CD4-positive, alpha-beta T cell treated with Interleukin-6 at 100 ng/mL for 8 hours (primary cell): ENCODE measurements at places on chromosomes 2 and 18.
A peak's percentile ranks its signal among the peaks of the same experiment; 100 is the strongest.

- no peak for DNase-seq
These were observed 6.8 kb upstream of the CCNYL1 start for GRCh38 chr2:207704671-207705070.

- DNase-seq, result no peak
These were observed 76.5 kb downstream of the ZNF521 start for GRCh38 chr18:25275412-25276001.

GRCh38 chr18:9951022-9951859 lies 37.4 kb downstream of the VAPA start:
- DNase-seq, result no peak

GRCh38 chr2:23689131-23689700 lies 237.7 kb downstream of the ATAD2B start:
- DNase-seq, result no peak

DNA sequence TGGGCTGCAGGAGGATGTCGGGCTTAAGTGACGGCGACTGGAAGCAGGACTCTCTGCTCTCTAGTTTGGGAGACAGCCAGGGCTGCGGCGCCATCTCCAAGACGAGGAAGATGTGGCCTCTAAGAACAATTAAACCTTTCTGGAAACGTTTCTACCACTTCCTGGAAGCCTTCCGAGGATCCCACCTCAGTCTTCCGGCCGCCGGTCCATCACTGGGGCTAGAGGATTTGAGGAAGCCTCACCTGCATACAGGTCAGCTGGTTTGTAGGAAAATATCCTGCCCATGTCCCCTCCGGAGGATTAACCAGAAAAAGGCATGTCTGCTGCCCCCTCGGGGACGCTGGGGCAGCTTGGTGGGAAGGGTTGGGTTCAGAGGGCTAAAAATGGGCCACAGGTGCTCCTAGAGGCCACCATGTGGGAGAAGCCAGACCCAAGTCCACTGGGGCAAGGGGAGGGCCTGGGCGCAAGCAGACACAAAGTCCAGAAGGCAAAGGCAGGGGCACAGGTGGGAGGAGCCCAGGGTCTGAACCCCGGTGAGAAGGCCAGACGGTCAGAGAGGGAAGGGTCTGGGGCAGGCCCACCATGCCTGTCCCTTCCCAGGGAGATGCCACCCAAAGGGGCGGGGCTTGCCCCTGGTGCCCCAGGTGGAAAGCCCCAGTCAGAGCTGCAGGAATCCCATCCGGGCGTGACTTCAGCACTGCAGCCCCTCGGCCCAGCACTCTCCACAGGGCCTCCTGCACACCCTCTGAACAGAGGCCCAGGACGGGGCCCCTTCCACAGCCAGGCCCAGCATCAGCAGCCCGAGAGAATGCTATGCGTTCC lies 82.2 kb upstream of the ID2 start:
- no peak for DNase-seq

GRCh38 chr2:231429901-231430300 lies 34.4 kb downstream of the NCL start:
- no peak for DNase-seq

DNA sequence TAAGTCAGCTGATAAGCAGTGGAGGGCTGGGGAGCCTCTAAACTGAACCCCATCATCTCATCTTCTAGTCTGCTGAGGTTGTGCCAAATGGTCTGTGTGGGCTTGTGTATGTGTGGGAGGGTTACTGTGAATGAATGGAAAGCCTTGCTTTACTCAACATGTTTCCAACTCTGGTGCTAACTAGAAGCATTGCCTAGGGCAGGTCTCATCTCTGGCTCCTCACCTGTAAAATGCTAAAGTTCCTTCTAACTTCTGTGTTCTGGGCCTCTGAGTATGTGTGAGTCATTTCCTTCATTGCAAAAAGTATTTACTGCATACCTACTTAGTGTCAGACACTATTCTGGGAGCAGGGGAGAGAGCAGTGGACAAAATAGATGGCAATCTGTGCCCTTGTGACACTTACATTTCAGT lies 1.3 kb downstream of the LIPG start:
- DNase-seq, result no peak

DNA sequence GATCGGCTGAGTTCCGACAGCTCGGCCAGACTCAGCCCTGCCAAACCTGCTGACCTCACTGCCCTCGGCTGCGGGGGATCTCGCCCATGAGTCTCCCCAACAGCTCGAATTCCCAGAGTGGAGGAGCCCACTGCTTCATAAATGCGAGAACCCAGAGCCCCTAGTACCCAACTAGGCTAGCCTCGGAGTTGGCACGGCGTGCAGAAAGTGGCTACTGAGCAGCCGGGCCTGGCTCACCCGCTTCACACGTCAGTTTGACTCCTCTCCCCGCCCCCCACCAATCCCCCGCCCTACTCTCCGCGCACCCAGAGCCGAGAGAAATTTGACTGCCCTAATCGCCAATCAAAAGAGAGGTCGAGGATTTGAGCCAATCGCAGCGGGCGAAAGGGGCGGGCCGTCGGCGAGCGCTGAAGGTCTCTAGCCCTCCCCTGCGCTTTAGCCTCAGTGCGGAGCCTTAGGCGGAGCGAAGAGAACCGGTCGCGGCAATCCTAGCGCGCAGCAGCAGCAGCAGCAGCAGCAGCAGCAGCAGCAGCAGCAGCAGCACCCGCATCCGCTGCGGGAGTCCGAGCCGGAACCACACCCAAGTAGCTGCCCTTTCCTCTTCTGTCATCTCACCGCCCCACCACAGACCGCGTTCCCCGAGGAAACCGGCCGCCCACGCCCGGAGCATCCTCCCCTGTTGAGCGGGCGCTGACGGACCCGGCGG lies at the start of gene GLS:
GLS (plus strand) TSS at position 444 of the 706 bp plus-strand sequence. CDS start 264 bp downstream, outside the sequence.
- peak; percentile 98 for DNase-seq

DNA sequence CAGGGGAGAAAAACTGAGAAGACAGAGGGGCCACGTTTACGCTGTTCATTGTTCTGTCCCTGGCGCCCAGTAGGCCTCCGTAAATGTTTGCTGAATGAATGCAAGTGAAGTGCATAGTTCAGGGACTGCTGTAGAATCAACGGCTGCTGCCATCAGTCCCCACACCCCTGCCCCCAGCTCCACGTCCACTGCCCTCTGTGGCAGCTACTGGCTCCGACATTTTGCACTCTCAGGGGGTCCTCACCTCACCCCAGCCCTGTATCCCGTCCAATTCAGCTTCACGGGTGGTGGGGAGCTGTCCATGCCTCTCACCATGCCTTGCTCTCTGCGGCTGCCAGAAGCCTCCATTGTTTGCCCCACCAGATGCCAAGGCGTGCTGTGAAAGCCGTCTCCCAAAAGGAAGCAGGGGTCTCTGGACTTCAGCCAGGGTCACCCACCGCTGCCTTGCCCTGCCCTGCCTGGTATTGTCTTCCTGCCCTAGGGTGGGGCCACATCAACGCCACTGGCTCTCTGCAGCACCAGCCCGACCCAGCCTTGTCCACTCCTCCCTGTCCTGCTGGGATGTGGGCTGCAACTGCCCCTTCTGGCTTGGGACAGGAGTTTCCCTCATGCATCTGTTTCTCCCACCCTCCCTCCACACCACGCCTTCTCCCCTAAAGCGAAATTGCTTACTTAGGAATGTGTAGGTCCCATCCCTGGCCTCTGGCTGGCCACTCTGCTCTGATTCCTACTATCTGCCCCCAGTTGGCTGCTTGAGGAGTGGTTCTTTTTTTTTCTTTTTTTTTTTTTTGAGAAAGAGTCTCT lies 86.0 kb downstream of the RHOB start:
- no peak for DNase-seq

DNA sequence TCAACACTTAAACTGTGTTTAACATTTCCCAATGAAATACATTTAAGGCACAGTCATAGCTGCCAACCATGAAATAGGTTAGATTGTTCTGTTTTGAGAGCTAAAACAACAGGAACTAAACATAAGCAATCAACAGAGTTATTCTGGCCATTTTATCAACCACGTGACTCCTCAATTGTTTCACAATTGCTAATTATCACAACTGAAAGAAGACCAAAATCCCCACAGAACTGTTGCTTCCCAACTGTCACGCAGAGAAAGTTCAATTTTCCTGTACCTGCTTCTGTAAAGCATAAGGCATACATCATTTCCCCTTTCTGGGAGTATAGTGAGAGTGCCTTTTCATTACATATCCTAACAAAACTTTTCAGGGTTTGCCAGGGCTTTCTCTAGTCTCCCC lies 248.6 kb downstream of the EPHA4 start:
- DNase-seq, result no peak

DNA sequence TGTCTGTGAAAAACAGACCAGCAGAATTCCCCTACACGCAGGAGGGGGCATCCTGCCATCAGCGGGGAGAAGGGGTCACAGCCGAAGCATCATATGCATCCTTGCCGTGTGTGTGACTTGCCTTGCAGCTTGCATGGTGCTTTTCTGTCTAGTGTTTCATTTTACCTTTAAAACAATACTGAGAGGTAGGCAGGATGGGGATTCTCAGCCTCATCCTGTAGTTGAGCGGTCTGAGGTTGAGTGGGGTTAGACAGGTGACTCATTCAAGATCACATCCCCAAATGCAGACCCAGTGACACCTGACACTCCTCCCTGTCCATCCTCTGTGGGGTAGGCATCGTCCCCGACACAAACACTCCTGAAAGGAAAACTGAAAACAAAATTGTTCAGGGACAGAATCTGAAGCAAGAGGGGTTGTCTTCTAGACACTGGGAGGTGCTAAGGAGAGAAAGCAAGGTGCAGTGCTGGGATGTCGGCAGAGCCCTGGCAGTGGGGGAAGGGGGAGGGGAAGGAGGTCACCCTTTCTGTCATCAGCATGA lies 7.9 kb downstream of the ARL4C start:
- DNase-seq, result peak; percentile 83

DNA sequence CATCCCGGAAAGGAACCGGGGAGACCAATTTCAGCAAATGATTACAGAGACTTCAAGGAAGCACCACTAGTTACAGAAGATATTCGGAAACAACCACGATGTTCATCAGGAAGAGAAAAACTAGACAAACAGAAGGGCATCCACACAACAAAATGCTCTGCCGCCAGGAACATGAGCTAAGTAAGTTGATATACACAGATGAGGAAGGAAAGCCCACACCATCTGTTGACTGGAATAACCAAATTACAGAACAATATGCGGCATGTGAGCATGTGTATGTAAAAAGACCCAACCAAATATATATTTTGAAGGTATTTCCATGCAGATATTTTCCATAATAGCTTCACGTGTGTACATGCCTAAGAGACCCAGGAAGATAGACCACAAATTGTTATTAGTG lies 47.0 kb downstream of the ACKR3 start:
- no peak for DNase-seq

DNA sequence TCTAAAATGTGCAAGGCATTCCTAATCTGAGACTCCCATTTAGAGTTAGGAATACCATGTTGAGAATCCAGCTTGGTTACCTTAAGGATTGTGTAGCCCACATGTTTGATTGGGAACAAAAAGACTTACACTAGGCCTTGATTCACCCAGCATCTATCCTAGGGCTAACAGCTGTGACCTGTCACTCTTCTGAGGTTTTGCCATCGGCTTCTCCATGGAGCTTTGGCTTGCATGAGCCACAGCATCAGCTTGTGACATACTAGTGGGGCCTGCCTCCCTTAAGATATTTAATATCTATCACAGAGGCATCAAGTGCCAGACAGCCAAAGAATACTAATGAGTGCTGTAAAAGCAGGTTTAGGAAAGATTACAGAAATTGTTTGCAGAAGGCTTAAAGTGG lies 241.3 kb upstream of the UBE2E3 start:
- no peak for DNase-seq

GRCh38 chr2:158796652-158797051 lies 1.5 kb downstream of the DAPL1 start:
- no peak for DNase-seq

- DNase-seq, result peak; percentile 8
These were observed 510.3 kb downstream of the PLCL1 start for GRCh38 chr2:198314559-198315153.

DNA sequence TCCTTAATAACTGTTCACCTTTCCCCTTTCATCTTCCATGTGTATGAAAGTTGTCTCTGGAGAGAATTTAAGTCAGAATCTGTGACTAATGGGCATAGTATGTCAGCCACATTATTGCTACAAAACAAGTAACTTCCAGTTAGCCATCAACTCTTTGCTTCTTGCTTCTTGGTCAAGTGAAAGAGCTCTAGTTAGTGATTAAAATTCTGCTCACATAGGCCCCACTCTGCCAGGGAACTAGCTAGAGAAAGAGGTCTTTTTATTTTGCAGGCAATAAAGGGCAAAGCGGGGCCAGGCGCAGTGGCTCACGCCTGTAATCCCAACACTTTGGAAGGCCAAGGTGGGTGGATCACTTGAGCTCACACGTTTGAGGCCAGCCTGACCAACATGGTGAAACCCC lies 64.6 kb downstream of the COLEC12 start:
- no peak for DNase-seq

DNA sequence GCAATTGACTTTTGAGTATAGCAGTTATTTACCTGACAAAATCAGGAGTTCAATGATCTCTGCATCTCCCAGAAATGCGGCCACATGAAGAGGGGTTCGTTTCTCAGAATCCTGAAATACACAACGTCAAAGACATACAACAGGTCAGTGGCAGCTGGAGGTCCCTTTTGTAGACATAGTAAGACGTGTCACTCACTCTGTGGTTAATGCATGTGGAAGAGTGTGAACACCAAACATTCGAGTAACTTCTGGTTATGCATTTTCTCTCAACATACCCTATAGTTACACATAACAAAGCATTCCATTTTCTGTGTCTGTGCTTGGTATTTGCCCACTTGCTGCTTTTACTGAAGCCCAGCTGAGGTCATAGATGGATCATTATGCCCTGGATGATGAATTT lies 163.6 kb downstream of the ANKRD44 start:
- DNase-seq, result no peak

GRCh38 chr2:216665242-216665641 lies 30.1 kb downstream of the IGFBP5 start:
- no peak for DNase-seq

- DNase-seq, result no peak
These were observed 76.3 kb upstream of the SEC11C start for GRCh38 chr18:59063300-59063906.

DNA sequence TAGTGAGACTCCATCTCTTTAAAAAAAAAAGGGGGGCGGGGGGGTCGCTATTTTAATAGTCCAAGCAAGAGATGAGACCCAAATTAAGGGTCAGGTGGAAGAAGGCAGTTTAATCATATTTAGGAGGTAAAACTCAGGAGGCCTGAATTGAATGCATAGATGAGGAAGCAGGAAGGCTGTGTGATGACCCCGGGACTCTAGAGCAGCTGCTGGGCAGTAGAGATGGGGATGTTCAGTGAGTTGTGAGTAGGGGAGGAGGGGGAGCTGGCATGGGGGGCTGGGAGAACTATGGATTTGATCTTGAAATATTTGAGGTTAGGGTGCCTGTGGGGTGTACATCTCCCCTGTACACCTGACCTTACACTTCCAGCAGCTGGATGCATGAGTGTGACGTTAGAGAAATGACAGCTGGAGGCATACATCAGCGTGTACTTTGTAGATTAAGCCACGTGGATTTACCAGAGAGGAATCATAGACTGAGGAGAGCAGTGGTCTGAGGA lies 41.0 kb downstream of the GALM start:
- DNase-seq, result no peak
